ENCODE measurements at places on chromosomes 6 and 20.

DNA sequence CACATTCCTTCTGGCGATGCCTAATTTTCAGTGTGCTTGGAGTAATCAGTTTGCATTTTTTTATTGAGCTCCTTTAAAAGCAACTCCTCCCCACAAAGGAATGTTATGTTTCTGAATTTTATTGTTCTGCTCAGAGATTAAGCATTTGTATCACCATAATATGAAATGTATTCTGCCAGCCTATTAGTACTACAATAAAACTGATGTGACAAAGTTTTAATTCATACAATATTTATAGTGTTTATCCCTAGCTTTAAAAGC lies 236.9 kb upstream of the ASCC3 start:
- no peak for DNase-seq

DNA sequence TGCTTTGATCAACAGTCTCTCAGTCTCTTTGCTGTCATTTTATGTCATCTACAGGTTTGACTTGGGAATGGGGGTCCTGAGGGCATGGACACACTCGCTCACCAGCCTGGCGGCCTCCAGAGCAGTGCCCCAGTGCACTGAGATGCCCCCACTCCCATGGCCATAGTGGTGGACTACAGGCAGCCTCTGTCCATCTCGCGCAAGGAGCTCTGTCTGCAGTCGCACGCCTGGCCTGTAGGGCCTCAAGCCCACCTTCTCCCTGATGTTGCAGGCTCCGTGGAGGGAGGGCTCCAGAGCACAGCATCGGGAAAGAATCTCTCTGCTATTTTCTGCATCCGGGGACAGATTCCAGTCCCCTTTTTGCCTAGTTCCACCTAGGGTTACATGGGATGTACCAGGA lies 22.6 kb downstream of the DDO start:
- DNase-seq: no peak

GRCh38 chr6:43521836-43522235 lies 4.9 kb downstream of the POLR1C start:
- no peak for DNase-seq

GRCh38 chr6:90477366-90477765 lies 109.5 kb downstream of the MAP3K7 start:
- DNase-seq: no peak

GRCh38 chr20:44203161-44203560 lies 7.4 kb downstream of the OSER1 start:
- no peak for DNase-seq

GRCh38 chr6:57190140-57190539 lies 18.0 kb downstream of the BAG2 start:
- DNase-seq: no peak

- DNase-seq: no peak
Observed at GRCh38 chr6:169501128-169501527, 200.7 kb downstream of the WDR27 start.

DNA sequence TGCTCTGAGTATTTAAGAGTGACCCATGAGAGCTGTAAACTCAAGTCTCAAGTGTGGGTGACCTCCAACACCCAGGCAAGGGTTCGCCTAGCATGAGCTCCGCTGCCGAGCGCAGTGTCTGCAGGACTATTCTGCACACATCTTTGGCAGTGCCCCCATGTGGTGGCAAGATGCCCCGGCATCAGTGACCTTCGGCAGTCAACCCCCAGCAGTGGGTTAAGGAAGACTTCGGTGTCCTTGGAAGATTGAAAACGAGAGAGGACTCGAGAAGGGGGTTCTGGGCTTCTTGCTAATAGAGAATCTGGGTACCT lies 43.1 kb downstream of the RBM38 start:
- DNase-seq: no peak

DNA sequence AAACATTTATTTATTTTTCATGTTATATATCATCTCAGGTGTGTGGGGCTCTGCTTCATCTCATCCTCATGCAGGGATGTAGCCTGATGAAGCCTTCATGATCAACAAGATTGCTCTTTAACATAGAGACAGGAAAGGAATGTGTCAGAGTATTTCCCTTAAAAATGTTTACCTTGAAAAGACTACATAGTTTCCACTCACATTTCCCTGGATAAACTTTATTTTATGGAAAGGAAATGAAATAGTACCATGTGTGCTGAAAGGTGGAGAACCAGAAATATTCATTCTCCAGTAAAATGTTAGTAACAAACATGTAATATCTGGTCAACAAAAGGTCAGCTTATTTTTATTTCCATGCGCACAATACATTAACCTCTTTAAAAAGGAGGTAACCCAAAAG lies 155.8 kb downstream of the GRM1 start:
- DNase-seq: no peak

- DNase-seq: peak; percentile 15
Observed at GRCh38 chr20:9407805-9408421, 106.5 kb upstream of the LAMP5 start.

DNA sequence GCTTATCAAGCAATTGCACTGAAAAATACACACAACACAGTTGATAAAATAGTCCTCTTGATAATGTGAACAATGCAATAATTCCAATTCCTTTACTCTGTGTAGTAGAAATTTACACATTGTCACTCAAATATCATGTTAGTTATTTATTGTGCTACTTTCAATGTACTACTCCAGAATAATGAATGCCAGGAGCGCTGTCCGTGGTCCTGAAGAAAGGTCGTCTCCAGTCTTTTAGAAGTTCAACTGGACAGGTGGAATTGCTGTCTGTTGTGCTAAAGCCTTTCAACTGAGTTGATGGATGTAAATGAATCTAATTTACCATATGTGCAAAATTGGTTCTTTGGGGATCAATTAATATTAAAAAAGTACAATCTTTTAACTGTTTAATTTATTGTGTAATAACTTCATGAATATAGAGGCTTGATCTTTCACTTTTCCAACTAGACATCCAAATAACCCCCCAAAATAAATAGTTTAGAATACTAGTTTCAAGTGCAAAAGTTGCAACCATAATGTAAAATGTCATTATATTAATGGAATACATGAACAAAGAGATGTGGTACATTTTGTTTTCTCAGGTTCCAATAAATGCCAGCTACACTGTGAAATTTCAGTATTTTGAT lies 3.2 kb downstream of the GRIK2 start:
- no peak for DNase-seq

DNA sequence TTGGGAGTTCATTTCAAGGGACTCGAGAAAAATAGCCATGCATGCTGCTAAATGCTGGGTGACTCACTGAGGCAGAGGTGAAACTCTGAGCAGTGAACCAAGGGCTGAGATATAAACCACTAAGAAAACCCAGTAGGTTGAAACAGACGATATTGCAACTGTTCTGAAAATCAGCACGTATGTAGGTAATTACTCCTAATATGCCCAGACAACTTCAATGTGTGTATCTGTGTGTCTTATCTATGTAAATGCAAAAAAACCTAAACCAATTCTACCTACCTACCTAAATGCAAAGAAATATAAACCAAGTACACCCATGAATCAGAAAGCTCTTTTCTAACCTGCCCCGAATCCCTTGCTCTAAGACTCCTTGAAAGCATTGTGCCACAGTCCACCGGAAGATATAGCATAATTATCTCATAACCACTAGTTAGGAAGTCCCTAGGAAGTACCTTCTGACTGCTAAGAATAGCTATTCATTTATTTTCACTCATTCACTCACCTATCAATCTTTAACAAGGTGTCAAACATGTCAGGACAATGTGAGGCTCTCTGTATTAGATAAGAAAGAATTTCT lies 458.7 kb upstream of the RUNX2 start:
- peak; percentile 50 for DNase-seq

GRCh38 chr20:58389324-58389967 lies 417 bp downstream of the VAPB start:
- no peak for DNase-seq

All from GM06990 (cell line).